NCI-H1930 (cell line): ENCODE measurements at places on chromosomes 5 and 9.

GRCh38 chr5:171310212-171310818 lies 1.3 kb downstream of the TLX3 start:
- no peak for DNase-seq

GRCh38 chr9:136928591-136928990 lies 15.9 kb downstream of the FBXW5 start:
- DNase-seq: no peak

GRCh38 chr5:122694884-122695283 lies 80.0 kb upstream of the SNX2 start:
- DNase-seq: no peak

DNA sequence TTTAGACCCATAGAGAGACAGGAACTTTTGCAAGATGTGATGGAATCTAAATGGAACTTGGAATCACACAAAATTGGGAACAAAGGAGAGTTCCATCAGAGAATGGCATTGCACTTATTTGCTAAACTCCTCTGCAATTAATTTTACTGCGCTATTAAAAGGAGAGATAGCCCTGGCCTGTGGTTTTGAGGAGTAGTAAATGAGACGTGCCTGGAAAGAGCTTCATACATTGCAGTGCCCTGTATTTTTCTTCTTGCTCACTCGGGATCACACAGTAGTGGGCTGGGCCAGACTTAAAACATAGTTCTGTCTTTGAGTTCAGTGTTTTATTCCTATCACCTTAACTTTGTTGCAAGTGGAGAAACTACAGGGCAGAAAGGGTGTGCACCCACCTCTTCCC lies 94.4 kb upstream of the SLC27A6 start:
- no peak for DNase-seq

DNA sequence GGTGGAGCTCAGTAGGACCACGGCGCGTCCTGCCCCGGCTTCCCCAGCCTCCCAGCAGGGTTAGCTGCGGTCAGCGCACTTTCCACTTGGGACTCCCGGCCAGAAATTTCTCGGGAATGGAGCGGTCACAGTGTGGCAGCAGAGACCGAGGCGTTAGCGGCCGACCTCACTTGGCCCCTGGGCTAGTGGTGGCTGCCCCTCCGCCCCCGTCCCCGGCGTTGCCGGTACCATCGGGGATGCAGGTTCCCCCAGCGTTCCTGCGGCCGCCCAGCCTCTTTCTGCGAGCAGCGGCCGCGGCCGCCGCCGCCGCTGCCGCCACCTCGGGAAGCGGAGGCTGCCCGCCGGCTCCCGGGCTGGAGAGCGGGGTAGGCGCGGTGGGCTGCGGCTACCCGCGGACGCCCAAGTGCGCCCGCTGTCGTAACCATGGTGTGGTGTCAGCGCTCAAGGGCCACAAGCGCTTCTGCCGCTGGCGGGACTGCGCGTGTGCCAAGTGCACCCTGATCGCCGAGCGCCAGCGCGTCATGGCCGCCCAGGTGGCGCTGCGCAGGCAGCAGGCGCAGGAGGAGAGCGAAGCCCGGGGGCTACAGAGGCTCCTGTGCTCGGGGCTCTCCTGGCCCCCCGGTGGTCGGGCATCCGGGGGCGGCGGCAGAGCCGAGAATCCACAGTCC lies 460 bp downstream of the DMRTA1 start:
- DNase-seq: peak; percentile 86

- DNase-seq: no peak
These were observed 77.9 kb upstream of the KLF9 start for GRCh38 chr9:70492319-70492777.

DNA sequence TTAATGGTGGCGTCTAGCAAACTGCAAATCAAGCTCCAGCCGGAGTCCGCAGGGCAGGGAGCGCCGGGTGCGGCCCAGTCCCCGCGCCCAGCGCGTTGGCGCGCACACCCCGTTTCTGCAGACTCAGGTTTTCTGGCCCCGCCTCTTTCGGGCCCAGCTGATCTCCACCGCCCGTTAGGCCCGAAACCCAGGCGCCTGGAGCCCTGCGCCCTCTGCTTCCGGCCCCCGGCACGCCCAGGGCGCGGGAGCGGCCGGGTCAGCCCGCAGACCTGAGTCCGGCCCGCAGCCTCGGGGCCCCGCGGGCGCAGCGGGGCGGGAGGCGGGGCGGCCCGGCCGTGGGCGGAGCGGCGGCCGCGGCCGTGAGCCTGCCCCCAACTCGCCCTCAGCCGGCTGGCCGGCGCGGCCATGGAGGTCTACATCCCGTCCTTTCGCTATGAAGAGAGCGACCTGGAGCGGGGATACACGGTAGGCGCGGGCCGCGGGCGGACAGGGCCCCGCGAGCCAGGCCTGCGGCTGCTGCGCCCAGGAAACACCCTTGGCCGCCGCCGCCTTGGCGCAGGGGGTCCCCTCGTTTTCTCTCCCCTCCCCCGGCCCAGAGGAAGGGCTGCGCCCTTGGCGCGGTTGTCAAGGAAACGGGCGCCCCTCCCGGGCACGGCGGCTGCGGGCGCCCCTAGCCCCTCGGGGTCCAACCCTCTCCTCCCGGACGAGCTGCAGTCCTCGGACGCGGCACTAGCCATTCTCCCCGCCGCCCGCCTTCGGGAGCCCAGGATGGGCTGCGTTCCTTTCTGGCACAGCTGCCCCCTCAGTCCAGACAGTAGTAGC lies at the start of gene SNX24:
Gene SNX24, plus strand, starts transcription at position 385 of the 822 bp plus-strand sequence. Its CDS starts 21 bp downstream, at position 406.
- peak; percentile 6 for DNase-seq

- DNase-seq: no peak
These were observed 77.4 kb upstream of the ADAMTS16 start for GRCh38 chr5:5062525-5063302.

DNA sequence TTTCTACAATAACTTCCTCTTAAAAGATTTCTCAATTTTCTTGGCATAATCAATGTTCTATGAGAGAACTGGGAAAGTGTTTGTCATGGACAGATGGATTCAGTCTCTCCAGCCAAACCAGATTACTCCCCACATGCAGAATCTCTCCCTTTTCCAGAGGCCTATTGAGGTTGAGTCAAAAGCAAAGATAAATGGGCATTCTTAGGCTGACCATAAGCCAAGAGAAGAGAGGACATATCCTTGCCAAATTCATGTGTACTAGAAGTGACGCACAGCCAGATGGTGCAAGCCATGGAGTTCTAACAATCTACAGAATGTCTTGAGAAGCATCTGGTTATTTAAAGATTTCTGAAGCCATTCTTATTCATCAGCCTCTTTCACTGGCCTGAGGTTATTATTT lies 2115.0 kb downstream of the MAT2B start:
- DNase-seq: no peak

- DNase-seq: no peak
These were observed 956 bp downstream of the ZNF189 start for GRCh38 chr9:101399643-101399970.

DNA sequence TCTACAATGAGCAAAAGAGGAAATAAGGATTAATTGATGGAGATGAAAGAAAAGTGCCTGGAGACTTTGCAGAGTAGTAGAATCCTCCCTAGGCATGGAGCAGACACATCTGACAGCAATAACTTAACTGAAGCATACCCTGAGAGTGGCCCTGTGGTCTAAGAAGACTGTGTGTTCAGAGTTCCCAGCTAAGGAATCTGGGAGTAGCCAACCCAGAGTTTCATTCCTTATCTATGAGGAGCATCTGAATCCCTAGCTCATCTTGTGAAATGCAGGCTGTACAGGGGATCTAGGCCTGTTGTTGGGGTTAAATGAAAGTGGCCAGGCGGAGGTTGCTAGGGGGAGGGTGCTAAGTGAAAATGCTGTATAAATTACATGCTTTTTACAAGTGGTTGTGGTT lies 233.1 kb upstream of the FBXL7 start:
- DNase-seq: no peak

- no peak for DNase-seq
These were observed 174.9 kb upstream of the SPRY4 start for GRCh38 chr5:142499591-142500226.

DNA sequence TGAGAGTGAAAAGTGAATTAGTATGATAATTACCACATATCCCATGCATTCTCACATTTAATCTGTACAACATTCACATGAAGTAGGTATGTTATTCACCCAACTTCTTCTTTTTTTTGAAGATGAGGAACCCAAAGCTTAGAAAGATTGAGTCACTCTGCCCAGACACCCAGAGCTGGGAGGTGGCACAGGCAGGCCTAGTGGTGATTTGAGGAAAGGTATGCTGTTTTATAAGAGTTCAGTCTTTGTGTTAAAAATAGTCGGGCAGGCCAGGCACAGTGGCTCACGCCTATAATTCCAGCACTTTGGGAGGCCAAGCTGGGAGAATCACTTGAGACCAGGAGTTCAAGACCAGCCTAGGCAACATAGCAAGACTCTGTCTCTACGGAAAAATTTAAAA lies 285.3 kb downstream of the NR3C1 start:
- no peak for DNase-seq

- DNase-seq: no peak
These were observed 51.3 kb downstream of the TGFBI start for GRCh38 chr5:136080113-136080482.

- DNase-seq: no peak
These were observed 299.5 kb upstream of the CD180 start for GRCh38 chr5:67496051-67496450.

DNA sequence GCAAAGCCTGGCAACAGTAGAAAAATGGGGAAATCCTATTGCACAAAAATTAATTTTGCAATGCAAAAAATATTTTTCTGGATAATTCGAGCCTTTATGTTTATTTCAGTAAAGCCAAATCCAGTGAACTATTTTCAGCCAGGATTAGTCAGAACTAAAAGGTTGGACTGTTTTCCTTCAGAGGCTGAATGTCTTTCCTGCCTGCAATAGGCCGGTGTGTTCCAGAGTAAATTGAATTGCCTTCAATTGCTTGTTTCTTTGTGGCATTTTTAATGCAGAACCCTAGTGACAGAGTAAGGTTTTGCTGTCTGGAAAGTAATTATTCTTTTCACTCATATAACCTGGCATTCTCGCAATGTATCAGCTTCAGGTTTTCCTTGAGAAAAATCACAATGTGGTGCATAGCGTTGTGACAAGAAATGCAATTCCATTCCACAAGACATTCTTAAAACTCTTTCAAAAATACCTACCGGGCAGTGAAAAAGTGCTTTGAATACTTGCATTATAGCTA lies 183.7 kb downstream of the GLIS3 start:
- DNase-seq: no peak

GRCh38 chr5:10671041-10672008 lies 89.7 kb downstream of the DAP start:
- no peak for DNase-seq

DNA sequence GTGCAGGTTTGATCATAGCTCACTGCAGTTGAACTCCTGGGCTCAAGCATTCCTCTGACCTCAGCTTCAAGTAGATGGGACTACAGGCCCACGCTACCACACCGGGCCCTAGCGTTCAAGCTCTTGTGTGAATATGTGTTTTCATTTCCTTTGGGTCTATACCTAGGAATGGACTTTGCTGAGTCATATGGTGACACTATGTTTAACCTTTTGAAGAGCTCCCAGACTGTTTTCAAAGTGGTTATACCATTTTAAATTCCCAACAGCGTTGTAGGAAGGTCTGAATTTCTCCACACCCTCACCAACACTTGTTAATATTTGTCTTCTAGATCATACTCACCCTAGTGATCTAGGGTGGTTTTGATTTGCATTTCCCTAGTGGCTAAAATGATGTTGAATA lies 33.5 kb downstream of the FAF2 start:
- no peak for DNase-seq

DNA sequence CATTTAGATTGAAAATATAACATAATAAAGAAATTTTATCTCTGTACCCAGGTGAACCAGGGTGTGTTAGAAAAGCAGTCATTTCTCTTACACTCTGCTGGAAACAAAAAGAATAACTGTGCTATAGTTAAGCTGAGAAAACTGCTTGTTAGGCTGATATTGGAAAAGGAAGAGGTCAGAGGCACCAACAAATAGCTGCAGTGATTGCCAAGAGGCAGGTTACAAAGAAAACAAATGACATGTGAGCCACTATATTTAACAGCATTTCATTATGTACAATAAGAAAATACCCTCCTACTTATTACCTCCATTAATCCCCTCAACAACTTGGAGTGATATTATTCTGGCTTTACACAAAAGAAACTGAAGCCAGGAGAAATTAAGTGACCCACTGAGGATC lies 607.9 kb upstream of the TLE4 start:
- no peak for DNase-seq

DNA sequence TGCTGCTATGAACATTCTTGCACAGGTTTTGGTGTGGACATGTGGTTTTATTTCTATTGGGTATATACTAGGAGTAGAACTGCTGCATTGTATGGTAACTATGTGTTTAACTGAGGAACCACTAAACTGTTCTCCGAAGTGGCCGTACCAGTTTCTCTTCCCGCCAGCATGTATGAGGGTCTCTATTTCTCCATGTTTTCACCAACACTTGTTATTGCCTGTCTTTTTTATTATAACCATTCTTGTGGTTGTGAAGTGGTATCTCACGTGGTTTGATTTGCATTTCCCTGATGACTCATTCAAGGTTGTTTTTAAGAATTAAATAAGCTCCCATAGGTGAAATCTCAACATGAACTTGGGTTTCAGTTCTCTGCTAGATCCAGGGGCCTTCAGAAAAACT lies 19.4 kb downstream of the PDE8B start:
- no peak for DNase-seq

DNA sequence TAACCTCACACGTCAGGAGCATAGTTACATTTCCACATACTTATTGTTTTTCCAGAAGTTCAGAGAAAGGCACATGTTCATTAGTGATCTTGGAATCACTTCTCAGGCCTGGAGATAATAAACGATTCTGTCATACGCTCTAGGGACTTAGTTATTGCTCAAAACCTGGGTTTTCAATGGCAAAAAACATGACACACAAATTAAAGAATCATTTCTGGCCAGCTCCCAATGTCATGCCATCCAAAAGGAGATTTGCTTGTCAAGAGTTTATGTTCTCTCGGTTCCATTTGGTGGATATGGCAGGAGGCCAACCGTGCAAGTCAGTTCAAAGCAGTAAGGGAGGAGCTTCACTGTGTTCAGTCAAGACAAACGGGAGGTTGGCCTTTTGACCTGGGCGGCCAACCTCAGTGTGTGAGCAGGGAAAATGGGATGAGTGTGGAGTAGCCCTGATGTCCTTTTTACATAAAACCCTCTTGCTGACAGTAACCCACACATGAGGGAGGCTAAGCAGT lies 123.4 kb downstream of the NXNL2 start:
- no peak for DNase-seq

DNA sequence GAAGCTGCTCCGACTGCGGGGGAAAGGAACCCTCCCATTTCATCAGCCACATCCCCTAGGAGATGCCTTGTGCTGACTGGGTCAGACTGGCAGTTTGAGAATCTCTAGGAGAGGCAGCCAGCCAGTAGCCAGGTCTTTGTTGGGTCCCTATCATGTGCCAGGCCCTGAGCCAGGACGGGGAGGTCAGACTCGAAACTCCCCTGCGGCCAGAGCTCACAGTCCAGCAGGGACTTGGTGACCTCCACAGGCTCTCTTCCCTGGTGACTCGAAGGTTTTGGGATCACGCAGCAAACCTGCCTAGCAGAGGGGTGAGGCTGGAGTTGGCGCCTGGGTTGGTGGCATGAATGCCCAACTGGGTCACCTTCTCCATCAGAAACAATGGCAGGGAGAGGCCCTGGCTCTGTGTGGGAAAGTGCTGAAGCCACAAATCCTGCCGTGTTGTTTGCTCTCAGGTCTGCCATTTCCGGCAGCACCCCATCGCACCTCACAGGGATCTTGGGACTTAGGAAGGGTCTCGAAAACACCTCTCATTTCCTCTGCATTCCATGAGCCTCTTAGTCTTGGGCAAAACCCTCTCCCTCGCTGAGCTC lies 14.4 kb upstream of the ORM1 start:
- DNase-seq: no peak
